ENCODE measurements at places on chromosomes 4 and X.

DNA sequence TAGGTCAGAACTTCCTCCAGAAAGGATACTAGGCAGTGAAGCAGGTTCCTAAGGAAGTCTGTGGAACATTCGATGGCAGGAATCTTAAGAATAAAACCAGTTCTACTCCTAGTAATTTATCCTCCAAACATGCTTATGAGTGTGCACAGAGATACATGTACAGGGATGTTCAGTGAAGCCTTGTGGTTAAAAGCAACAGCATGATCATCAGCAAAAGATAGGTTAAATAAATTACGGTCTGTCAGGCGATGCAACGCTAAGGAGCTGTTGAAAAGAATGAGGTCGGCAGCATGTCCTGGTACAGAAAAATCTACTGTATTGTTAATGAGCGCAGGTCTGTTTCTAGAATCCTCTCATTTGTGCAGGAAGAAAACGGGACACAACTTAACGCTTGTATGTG is 23.6 kb downstream of the SEL1L3 start:
- DNase-seq = no peak

- no peak for DNase-seq
Measured at GRCh38 chr4:52919461-52919860, 57.3 kb downstream of the RASL11B start.

DNA sequence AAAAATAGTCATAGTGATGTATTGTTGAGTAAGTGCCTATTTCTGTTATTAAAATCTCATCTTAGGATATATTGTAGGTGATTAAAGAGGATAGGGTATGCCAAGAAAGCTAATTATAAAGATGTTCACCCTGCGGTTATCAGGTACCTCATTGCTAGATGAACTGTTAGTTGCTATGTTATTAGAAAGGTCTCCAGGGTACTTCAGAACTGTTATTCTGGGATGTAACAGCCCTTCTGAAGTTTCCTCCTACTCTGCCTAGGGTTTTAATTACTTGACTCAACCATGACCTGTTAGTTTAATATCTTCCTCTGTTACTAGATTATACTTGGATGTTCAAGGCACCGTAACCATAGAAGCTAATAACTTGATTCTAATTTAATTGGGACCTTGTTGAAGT is 15.4 kb downstream of the TMPRSS11E start:
- no peak for DNase-seq

GRCh38 chr4:3231471-3231870 is 17.5 kb upstream of the MSANTD1 start:
- DNase-seq = no peak

DNA sequence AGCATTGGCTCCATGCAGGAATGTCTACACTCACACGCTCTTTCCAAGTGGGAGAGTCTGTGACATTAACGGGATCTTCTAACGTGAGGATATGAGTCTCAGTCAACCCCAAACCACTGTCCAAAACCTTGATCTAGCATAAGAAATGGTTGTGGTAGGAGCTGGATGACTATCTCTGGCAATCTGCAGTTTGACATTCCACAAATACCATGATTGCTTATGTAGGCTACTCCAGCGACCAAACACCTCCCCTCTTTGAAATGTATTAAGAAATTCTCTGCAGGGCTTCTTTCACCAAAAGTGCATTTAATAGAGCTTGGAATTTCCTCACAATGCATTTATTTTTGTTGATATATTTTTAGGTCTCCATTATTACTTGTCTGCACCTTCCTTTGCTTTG is 14.1 kb upstream of the STX18 start:
- DNase-seq = peak; percentile 59

DNA sequence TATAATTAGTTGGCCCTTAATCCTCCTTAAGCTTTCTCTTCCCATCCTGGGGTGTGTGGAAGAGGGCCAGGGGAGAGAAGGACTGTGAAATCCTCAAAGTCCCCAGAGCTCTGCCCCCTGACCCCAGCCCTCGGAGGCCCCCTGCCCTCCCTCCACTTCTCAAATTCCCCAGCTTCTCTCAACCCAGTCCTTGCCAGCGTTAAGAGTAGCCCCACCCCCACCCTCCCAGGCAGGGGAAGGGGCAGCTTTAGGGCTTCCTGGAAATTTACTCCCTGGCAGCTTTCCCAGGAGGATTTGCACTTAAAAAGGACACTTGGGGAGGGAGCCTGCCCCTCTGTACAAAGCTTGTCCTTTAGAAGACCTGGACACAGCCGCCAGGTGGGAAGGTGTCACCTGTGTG is 11.8 kb upstream of the CD40LG start:
- DNase-seq = no peak

GRCh38 chrX:85544609-85545008 is 165.1 kb upstream of the POF1B start:
- peak; percentile 1 for DNase-seq

DNA sequence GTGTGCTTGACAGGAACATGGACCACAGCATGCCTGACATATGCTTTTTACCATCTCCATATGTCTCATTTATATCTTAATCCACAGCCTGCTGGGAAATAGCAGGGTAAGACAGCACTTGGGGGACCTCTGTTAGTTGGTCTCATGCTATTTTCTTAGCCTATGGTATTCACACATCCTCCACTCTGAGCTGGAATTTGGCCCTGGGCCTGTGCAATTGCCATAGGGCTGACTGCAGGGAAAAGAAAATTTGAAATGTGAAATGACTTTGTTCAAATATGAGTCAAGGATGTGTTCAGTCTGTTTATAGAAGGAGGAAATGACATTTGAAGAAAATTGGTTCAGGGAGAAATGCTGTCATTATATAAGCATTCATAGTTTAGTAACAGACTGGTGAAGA is 9.6 kb upstream of the MAP7D3 start:
- peak; percentile 64 for DNase-seq

- DNase-seq = no peak
Measured at GRCh38 chrX:149433451-149433850, 71.7 kb downstream of the IDS start.

DNA sequence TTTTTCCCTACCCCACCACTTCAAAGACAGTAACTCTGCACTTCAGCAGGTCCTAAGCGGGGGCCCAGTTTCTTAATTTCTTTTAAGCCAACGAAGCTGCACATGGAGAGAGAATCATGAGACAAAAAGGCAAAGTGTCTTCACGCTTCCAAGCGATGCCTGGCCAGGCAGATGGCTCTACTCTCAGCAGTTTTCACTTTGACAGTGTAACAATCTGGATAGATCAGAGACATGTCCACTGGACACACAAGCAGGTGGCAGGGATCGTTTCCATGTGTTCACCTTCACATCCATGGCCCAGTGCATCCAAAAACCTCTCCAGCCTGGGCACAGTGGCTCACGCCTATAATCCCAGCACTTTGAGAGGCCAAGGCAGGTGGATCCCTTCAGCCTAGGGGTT is 27.8 kb downstream of the PPP2R2C start:
- no peak for DNase-seq
